ENCODE measurements at places on chromosomes 3 and 15.

DNA sequence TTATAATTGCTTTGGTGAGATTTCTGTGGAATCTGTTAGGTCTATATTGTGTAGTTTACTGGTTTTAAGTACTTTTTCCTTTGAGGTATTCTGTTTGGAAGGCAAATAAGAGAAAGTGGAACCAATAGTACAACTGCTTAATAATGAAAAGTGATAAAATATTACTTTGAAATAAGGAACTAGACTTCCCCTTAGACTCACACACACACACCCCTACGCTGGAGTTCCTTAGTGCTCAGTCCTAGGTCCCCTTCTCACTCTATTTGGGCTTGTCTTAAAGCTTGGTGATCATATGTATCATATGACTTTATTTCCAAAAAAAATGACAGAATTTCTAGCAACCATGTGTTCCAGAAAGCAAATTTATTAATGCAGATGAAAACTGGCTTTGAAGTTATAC lies 494.0 kb upstream of the TGFBR2 start:
- no peak for DNase-seq

- no peak for DNase-seq
Observed at GRCh38 chr3:27485866-27486265, 1.7 kb upstream of the SLC4A7 start.

- DNase-seq: no peak
Observed at GRCh38 chr15:69587723-69588426, 135.3 kb downstream of the RPLP1 start.

GRCh38 chr3:45673273-45673672 lies 15.9 kb upstream of the SACM1L start:
- no peak for DNase-seq

- DNase-seq: no peak
Observed at GRCh38 chr15:60363087-60363549, 34.7 kb downstream of the ANXA2 start.

DNA sequence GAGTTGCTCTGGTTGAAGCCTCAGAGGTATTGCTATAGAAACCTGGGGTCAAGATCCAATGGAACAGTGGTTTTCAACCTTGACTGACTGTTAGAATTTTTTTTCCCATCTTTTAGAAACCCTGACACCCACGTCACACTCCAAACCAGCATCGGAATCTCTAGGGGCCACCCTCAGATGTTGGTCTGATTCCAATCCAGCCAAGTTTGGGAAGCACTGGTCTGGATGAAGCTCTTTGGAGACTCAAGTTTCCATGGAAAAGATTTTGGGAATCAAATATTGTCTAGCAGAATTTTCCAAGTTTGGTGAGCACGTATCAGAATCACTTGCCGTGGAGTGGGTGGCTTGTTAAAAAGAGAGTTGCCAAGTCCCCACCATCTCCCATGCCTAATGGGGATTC lies 103.8 kb downstream of the THSD4 start:
- DNase-seq: no peak

- DNase-seq: peak; percentile 65
Observed at GRCh38 chr15:92921215-92922131, 21.3 kb downstream of the CHD2 start.

Measured in RCC 7860 (cell line).